ENCODE measurements at places on chromosomes 2 and 18.
A peak's percentile ranks its signal among the peaks of the same experiment; 100 is the strongest.

GRCh38 chr18:31678425-31678824 is 6.0 kb downstream of the B4GALT6 start:
- DNase-seq: no peak

GRCh38 chr2:182426082-182426917 is 536 bp downstream of the PDE1A start:
- DNase-seq: no peak

GRCh38 chr18:11654736-11655605 is 34.1 kb upstream of the GNAL start:
- DNase-seq: peak; percentile 80

DNA sequence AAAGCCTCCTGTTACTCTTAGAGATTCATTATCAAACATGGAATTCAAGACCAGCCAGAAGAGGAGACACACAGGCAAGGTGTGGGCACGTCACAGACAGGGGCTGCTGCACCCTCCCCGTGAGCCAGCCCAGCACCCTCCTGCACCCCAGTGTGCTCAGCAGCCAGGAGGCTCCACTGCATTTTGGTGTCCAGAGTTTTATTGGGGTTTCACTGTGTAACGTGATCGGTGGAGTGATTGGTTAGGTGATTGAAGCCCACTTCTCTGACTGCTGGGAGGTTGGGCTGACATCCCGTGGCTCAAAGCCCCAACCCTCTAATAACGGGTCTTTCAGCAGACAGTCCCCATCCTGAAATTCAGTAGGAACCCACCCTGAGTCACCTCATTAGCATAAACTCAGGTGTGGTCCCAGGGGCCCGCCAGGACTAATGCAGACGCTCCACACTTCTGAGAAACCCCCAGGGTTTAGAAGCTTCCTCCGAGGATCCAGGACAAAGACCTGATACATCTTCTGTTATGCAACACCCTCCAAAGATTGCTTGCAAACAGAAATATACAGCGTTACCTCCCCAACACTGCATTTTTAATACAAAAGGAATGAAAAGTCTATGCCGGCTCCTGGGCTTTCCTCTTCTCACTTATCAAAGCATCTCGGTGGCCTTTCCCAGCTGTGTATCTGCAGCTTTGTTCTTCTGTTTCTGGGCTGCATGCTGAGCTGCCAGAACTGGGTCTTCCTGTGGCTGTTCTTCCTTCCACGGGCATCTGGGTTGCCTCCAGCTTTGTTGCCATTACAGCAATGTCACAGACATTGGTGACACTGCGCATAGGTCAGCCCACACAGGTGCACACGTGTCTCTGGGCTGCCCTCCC is 43.7 kb upstream of the SNED1 start:
- DNase-seq: no peak

- no peak for DNase-seq
Measured at GRCh38 chr2:81260320-81260719, 955.8 kb upstream of the LRRTM1 start.

DNA sequence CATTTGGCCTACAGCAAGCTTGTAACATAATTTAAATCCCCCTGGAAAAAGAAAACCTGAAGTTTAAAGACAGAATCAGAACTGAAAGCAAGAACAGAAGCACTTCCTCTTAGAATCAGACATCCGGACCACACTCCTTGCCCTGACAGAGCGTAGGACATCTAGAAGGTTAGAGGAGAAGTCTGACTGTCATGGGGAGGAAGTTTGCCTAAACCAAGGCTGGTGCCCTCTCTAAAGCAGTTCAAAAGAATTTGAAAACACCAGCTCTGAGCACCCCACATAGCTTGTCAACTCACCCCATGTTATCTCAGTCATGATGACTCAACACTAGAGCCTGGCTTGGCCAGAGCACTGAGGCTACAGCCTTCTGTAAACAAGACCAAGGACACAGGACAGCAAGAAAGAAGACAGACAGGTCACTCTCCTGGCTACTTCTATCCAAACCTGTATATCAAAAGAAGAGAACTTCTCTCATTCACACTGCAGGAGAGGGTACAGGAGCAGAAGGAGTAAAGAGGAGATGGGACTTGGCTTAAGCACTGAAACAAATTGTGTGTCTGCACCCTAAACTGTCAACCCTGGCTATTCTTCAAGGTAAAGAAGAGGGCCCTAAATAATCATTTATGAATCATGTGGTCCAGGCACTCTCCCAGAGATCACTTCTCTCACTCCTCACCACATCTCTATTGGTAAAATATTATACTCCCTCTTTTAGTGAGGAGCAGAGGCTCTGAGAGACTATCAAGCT is 198.6 kb downstream of the MEMO1 start:
- peak; percentile 26 for DNase-seq

- DNase-seq: no peak
Measured at GRCh38 chr2:101003278-101003775, 1.2 kb downstream of the RPL31 start.

- no peak for DNase-seq
Measured at GRCh38 chr2:50754514-50754913, 277.4 kb downstream of the NRXN1 start.

- no peak for DNase-seq
Measured at GRCh38 chr2:104793966-104794365, 59.9 kb upstream of the POU3F3 start.

- DNase-seq: peak; percentile 29
Measured at GRCh38 chr18:9683418-9684396, 24.4 kb upstream of the RAB31 start.

DNA sequence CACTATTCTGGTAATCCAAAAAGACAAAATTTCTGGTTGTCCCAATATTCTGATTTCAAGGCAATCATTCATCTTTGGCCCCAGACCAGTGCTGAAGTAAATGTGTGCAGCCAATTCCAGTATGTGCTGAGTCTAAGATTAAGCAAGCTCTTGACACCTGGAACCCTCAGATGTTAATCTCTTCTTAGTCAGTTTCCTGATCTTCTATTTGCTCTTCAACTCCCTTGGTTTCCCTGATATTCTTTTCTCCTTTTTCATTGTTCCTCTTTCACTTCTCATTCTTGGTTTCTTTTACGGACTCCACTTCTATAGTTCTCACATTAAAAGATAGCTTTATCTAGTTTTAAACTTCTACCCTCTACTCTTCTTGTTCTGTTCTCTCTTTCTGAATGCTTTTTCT is 445.7 kb upstream of the FANCL start:
- no peak for DNase-seq

DNA sequence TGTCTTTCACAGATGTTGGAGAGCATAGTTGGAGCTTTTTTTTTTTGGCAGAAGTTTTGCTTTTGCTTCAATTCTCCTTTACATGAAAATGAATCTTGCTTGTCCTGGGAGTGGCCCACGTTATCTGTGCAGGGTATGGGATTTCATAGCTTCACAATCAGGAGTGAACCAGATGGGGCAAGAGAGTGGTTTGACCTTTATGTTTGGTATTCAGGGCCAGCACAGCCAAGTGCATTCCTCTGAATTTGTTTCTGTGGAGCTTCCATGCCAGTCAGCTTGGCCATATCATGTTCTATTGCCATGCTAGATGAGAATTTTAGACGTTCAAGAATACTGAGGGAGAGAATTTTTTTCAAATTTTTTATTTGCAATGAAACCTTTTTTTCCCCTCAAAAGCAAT is 116.6 kb downstream of the PRPF40A start:
- no peak for DNase-seq

DNA sequence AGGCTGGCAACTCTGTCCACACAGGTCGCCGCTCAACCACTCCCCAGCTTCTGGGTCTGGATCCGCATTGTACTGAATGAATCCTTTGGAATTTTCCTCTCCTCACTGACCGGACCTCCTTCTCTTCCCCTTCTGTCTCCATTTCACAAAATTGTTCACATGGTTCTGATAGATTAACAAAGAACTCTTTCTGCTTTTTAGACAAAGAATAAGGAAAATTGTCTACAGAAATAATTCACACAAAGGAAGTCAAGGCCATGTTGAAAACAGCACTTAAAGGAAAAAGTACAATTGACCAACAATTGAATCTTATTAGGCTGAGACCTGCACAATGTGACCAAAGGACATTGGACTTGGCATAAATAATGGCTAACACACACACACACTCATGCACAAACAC is 73.6 kb upstream of the GLI2 start:
- DNase-seq: no peak

- no peak for DNase-seq
Measured at GRCh38 chr2:203492965-203493364, 42.1 kb downstream of the RAPH1 start.

DNA sequence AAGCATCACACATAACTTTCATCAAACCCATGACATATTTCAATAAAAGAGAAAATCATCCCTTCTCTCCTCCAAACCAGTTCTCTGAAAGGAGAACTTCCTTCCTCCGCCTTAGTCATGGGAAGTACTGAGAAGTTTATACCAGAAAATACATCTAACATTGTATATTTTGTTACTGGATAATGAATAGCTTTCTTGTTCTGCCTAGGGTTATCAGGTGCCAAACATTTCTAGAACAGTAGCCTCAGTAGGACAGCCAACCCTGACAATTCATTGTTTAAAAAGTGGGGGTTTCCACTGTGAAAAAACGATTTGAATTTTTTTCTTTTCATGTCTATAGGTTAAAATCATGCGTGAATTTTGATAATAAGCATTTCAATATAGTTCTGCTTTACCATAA is 16.0 kb upstream of the DAW1 start:
- DNase-seq: no peak

Data from AG08396 (cell line).